Large intestine (tissue), 12 donors: ENCODE measurements at places on chromosomes 4 and X. TPM values are rescaled to one million over a fixed set of nuclear protein-coding genes. Genes with fewer than 3 reads are reported as not detected.

The CCNQ gene
- 15.9 TPM for polyA plus RNA-seq

- H3K4me1 ChIP-seq = no peaks in the 10 kb centered on the region
- H3K27ac ChIP-seq = no peak overlapping the region
- no peaks in the 10 kb centered on the region for H3K27me3 ChIP-seq
- H3K36me3 ChIP-seq = no peaks in the 10 kb centered on the region
Observed at GRCh38 chr4:108891896-108892590, 129.2 kb upstream of the ETNPPL start.

The TCEAL5 gene
- 6.2 TPM for polyA plus RNA-seq

The XAGE1A gene
- polyA plus RNA-seq = not detected

- no peaks in the 10 kb centered on the region for H3K27me3 ChIP-seq
- no peaks in the 10 kb centered on the region for H3K36me3 ChIP-seq
- DNase-seq = no peak
- H3K4me1 ChIP-seq = no peaks in the 10 kb centered on the region
- no peak overlapping the region for H3K27ac ChIP-seq
- no peak overlapping the region for H3K4me3 ChIP-seq
Observed at GRCh38 chrX:113392355-113392754, 551.7 kb upstream of the AMOT start.

DNA sequence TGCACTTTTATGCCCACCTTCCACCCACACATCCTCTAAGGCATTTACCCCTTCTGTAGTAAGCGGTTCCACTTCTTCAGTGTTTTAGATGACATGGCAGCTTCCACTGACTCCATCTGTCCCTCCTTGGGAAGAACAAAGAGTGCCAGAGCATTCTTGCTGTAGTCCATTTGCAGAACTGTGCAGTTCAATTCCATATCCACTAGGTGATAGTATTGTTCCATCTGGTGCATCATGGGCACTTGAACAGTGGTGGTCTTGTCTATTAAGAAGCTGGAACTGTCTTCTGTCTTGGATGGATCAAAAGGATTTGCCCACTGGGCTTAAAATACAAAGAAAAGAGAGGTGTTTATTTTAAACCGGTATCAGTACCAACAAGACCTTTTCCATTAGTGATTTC, 3.5 kb downstream of the SERPINA7 start:
- DNase-seq = no peak
- no peaks in the 10 kb centered on the region for H3K36me3 ChIP-seq
- H3K4me3 ChIP-seq = no peak overlapping the region
- H3K27me3 ChIP-seq = no peaks in the 10 kb centered on the region
- H3K4me1 ChIP-seq = peaks cover 15% of the 10 kb centered on the region

GRCh38 chrX:13419276-13419675, 99.4 kb upstream of the ATXN3L start:
- no peaks in the 10 kb centered on the region for H3K4me1 ChIP-seq
- H3K27ac ChIP-seq = no peak overlapping the region
- H3K27me3 ChIP-seq = no peaks in the 10 kb centered on the region
